ENCODE measurements at places on chromosomes 6 and 20.

GRCh38 chr6:147802459-147802858 is 294.0 kb downstream of the SAMD5 start:
- DNase-seq, result no peak

DNA sequence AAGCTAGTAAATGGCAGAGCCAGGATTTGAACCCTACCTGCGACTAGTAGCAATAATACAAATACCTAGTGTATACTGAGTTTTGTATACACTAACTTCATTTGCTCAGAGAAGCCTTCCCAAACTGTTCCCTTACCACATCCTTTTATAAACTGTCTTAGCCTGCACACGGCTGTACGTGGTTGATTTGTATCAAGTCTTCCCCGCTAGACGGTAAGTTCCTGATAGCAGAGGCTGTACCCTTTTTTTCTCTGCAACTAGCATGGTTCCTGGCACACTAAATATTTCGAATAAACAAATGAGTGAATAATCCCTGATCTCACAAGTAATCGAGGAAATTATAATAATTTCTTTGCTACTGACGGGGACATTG is 636 bp downstream of the RTF2 start:
- DNase-seq, result no peak

GRCh38 chr6:20236909-20237600 is 24.8 kb upstream of the MBOAT1 start:
- DNase-seq, result no peak

GRCh38 chr20:63835021-63835858 is 4.2 kb upstream of the ZBTB46 start:
- no peak for DNase-seq

DNA sequence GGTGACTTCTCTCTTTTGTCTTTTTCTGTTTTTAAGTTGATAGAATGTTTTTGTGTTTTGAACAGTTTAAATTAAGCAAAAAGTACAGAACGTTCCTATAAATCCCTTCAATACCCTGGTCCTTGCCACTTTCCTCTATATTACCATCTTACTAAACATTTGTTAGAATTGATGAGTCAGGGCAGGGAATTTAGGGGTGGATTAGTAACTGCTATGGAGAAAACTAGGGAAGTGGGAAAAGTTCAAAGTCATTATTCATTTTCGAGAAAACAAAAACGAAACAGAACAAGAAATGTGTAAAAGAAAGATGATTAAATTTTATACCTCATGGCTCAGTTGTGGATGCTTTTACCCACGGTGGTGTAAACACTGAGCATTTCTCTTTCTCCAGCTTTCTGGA is 240.4 kb upstream of the SULF2 start:
- no peak for DNase-seq

- no peak for DNase-seq
Observed at GRCh38 chr6:125188037-125188436, 34.5 kb downstream of the TPD52L1 start.

- no peak for DNase-seq
Observed at GRCh38 chr6:136594671-136595070, 44.4 kb upstream of the MAP7 start.

DNA sequence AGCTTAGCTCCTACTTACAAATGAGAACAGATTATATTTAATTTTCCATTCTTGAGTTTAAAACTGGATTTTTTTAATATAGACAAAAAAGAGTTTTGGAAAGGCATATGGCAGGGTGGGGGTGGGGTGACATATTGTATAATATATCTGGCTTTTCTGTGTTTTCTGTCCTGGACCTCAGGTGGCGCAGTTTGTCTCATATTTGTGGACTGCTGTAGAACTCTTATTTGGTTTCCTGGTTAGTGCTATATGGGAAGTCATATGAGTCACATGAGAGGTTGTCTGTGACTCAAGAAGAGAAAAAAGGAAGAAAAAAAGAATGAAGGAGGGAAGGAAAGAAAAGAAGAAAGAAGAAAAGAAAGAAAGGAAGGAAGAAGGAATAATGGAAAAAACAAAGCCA is 131.8 kb downstream of the CLVS2 start:
- DNase-seq, result no peak

- DNase-seq, result no peak
Observed at GRCh38 chr6:169832247-169832948, 81.0 kb downstream of the ERMARD start.

- DNase-seq, result no peak
Observed at GRCh38 chr6:154773610-154774089, 40.4 kb downstream of the SCAF8 start.

GRCh38 chr6:34310817-34311216 is 62.0 kb upstream of the SMIM29 start:
- no peak for DNase-seq

DNA sequence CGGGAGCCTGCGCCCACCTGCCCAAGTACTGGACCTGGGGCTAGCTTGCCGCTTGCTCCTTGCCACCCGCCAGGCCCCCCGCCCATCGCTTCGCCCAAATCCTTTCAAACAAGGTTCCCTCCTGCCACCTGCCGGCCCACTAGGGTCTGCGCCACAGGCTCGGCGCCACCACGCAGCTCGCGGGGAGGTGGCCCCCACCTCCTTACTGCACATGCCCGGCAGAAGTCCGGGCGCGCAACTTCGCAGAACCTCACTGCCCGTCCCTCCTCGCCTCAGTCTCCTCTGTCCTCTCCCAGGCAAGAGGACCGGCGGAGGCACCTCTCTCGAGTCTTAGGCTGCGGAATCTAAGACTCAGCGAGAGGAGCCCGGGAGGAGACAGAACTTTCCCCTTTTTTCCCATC is 11.2 kb downstream of the GNAS-AS1 start:
- DNase-seq, result no peak

GRCh38 chr20:53809728-53810365 is 216.2 kb upstream of the ZNF217 start:
- DNase-seq, result no peak

- DNase-seq, result no peak
Observed at GRCh38 chr20:16624106-16624505, 50.9 kb upstream of the KIF16B start.

GRCh38 chr6:1596088-1596852 is 13.4 kb upstream of the FOXC1 start:
- DNase-seq, result peak; percentile 29

DNA sequence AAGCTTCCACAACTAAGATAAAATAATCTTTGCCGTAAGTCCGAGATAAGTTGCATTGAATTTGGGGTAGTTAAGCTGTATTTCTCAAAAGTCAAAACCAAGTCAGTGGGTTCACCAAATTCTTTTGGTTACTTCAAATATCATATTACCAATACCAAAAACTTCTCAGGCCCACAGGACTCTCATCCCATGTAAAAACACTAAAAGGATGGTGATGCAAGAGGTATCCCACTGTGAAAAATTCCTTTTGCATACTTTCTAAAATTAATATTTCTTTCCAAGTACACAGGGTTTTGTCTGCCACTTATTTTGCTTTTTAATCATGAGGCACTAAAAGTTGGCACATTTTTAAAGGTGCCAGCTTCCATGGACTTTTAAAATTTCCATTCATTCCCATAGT is 151.3 kb downstream of the GJA10 start:
- DNase-seq, result no peak

- no peak for DNase-seq
Observed at GRCh38 chr20:26216025-26216424, 519.4 kb upstream of the ZNF337 start.

GRCh38 chr20:43389211-43389610 is 68.5 kb upstream of the SRSF6 start:
- no peak for DNase-seq

DNA sequence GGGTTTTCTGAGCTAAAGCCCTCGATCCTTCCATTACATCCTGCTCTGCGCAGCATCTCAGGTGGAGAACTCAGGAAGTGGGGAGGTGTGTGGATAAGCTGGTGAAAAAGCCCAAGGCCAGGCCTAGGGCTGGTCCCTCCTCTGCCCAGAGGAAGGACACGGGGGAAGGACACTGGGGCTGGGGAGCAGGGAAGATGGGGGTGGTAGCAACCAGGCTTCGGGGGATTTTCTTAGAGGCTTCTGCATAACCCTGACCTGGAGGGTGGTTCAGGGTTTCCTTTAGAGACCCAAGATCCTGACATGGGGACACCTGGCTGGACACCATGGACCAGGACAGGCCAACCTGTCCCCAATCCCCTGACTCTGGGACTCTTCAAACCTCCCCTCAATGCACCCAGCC is 37.9 kb downstream of the SUN5 start:
- no peak for DNase-seq

GRCh38 chr20:37669062-37669772 is 24.6 kb upstream of the CTNNBL1 start:
- DNase-seq, result no peak

DNA sequence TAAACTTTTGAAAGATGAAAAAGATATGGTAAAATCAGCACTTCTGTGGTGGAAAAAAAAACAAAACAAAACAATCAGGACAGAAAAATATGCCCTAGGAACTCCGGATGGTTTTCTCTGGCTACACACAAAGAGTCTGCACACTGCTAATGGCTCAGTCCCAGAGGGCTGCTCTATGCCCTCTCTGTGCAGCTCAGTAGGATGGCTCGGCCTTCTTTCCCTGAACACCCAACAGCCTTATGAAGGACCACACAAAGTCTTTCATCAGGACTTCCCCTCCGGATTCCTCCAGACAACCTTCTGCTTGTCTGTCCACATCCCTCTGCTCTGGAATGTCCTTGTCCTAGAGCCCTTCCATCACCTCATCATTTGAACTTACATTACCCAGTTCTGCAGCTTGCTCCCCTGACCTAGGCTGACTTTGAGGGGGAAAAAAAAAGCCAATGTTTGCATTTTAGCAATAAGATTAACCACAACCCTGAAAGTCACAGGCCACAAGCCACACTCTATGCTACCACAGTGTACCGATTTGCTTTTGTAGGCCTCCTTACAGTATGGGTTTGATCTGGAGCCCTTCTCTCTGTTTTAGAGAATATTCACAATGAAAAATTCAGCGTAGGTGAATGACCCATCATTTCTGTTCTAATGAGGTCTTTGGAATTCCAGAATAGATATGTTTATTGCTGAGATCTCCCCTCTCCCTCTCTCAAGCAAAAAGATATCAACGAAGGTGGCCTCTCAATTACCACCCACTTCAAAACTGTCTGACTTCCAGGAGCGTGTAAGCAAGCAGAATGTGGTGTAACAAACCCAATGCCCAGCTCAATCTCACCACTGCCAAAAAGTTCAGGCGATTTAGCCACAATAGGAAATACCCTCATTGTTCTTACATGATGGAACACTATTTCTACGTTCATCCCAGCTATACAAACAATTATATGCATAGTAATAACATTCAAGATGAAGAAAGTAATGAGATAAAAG is 164.0 kb downstream of the GMDS start:
- DNase-seq, result no peak

DNA sequence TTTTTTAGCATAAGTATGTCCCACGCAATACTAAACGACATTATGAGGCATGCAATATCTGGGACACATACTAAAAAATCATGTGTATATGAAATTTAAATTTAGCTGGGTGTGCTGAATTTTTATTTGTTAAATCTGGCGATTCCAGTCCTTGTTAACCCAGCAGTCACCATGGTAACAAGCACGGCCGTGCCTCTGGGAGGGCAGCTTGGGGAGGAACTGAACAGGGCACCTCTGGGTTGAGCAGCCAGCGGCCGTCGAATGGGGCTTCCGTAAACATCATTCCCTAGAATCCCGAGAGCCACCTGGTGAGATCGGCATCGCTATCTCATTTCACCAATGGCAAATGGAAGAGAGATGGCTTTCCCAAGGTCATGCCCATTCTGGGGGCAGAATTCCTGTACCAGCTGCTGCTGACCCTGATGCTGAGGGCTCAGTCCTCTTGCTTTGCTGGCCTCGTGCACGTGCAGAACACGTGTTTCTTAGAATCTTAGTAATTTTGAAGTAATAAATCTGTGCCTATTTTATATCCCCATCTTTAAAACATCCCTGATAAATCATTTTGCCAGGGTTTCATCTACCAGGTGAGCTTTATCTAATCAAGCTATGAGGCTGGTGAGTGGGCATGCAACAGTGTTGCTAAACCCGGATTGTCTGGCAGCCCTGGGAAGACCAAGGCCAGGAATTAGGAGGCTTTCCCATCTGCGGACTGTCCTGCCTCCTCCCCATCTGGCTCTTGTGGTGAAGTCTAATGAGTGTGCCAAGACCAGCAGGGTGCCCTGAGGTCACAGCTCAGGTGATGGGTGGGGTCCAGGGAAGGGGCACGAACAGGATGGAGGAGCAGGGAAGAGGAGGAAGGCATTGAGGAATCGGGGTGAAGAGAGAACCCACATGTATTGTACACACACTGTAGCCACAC is 85.1 kb downstream of the AGPAT4 start:
- no peak for DNase-seq

DNA sequence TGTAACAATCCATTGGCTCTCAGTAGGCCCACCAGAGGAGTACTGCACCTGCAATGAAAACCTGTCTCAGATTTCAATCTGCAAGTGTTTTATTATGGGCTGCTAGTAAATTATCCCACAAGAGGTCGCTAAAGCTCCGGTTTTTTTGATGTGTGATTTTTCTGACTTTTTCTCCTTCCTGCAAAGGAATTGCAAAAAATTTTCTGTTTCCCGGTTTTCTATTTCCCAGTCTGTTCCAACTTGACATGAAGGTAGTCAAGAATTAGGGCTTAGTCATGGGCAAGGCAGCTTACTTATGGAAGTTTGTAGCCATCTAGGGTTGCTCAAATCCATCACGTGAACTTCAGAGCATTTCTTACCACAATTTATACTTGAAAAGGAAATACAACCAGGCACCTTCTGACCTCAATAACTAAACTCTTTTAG is 38.5 kb upstream of the AHI1 start:
- no peak for DNase-seq

DNA sequence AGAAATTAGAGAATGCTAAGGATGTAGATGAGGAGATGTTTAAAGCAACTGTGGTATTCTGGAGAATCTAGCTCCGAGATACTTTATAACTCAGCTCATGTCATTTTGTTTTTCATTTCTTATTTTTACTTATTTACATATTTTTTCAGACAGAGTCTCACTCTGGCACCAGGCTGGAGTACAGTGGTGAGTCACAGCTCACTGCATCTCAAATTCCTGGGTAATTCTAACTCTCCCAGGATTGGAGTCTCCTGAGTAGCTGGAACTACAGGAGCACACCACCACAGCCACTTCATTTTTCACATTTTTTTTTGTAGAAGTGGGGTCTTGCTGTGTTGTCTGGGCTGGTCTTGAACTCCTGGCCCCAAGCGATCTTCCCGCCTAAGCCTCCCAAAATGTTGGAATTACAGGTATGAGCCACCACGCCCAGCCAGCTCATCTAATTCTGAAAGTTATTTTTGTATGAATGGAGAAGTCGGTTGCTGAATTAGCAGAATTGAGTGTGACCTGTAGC is 94.3 kb upstream of the FAM8A1 start:
- DNase-seq, result no peak

GRCh38 chr6:119259027-119259426 is 90.5 kb downstream of the MAN1A1 start:
- no peak for DNase-seq

Measured in stimulated activated CD4-positive, alpha-beta T cell treated with anti-CD3 and anti-CD28 coated beads, Interleukin-15, amount 100 ng/mL, for 1 hour (primary cell).